ENCODE measurements at places on chromosomes 1 and 21.

DNA sequence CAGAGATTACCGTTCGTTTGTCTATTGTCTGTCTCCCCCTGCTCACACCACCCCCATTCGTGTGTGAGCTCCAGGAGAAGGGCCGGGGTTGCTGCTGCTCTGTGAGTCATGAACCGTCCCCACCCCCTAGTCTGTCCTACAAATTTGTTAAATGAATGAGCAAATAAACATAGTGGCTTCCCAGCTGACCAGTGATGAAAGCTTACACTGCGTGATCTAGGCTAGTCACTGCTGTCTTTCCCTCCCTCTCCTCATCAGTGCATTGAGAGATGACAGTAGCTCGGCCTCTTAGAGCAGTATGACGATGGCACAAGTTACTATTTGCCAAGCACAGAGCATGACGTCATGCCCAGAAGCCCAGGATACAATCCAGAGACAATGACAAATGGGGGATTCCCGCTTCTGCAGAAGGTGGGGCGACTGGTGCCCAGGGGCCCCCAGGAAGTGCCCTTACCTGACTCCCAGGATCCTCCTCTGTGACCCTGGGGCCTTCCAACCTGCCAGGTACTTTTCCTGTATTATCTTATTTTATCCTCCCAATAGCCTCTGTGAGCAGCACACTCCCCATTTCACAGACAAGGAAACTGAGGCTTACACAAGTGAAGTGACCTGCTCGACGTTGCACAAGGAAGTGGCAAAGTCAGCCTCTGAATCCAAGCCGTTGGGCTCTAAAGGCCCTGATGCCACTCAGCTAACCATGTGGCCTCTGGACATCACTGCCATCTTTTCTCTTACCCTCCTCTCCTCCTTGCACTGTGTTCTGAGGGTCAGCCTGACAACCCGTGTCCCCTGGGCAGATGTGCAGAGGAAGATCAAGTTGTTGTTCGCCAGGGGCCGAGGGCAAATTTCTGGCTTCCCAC is 8.6 kb upstream of the EPHA2 start:
- peak; percentile 86 for DNase-seq

- peak; percentile 28 for DNase-seq
Measured at GRCh38 chr1:57470036-57470435, 46.2 kb upstream of the DAB1 start.

GRCh38 chr1:205861540-205861939 is 11.6 kb upstream of the PM20D1 start:
- DNase-seq, result no peak

- no peak for DNase-seq
Measured at GRCh38 chr1:248824701-248825100, 1.0 kb downstream of the SH3BP5L start.

DNA sequence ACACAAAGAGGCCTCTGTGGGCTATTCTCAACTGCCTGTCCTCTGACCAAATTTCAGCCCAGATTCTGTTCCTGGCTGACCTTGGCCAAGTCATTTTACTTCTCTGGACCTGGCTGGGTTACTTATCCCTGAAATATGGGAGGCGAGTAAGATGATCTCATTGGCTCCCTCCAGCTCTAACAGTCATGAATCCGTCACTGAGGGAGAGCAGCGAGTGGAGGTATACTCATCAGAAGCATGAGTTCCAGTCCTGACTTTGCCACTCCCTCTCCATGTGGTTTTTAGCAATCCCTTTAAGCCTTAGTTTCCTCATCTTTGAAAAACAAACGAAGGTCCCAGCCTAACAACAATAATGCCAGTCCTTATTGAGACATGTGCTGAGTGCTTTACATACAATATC is 63.5 kb downstream of the CCDC185 start:
- DNase-seq, result no peak

- no peak for DNase-seq
Measured at GRCh38 chr1:225973158-225973557, 26.0 kb downstream of the SDE2 start.

- no peak for DNase-seq
Measured at GRCh38 chr1:96714881-96715280, 6.7 kb upstream of the PTBP2 start.

- DNase-seq, result no peak
Measured at GRCh38 chr1:164801791-164802502, 243.0 kb downstream of the PBX1 start.

- no peak for DNase-seq
Measured at GRCh38 chr1:209607795-209608178, 24.3 kb downstream of the CAMK1G start.

GRCh38 chr1:93537396-93537795 is 89.5 kb downstream of the FNBP1L start:
- DNase-seq, result no peak

DNA sequence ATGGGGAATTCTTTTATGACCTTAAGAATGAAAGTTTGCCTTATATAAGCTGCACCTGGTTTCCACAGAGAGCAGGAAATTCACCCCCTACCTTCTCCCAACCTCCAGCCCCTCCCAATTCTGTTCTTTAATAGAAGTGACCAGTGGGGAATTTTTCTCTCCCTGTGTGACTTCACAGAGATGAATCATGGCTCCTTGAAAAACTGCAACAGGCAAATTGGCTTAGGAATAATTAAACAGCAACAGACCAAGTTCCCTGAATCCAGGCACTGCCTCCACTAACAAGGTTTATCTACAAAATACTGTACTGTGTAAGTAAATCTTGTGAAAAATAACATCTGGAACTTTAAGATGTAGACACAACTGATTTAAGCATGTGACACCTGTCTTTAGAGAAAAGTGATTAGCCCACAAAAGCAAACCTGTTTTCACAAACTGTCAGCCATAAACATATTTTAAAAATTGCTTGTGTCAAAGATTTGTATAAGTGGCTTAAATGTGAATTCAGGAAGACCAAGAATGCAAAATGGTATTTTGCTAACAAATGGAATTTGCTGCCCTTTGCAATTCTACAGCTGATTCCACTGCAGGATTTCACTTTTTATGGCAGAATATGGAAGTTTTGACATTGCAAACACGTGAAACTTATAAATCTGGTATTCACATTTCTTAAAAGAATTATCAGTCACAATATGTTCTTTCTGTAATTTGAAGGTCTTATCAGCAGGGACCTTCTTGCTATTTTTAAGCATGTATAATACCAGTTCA is 54.0 kb downstream of the ALG14 start:
- DNase-seq, result no peak

DNA sequence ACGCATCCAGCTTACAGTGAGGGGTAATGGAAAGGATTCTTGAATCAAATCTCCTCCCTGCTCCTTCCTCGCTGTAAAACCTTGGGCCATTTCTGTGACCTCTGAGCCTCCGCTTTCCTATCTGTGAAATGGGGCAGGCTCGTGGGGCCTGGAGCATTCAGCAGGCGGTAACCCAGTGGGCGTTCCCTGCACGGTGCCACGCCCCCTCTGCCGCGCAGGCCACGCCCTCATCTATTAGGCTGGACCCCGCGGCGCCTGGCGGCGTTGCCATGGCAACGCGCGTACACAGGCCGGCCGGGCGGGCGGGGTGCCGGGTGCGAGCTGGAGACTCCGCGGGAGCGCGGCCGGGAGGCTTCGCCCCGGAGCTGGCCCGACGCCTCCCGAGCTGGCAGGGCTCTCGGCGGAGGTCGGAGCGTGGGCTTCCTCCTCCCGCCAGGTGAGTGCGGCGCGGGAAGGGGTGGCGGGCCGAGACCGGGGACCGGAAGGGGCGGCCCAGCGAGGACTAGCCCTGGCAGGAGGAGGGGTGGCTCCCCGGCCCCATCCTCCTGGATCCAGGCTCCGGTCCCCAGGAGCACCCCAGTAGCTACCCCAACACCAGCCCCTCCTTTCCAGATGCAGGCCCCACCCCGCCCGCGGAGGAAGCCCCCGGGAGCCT is at the start of gene FHAD1:
Gene FHAD1, plus strand, starts transcription at position 264 of the 655 bp plus-strand sequence. CDS start 4,562 bp downstream, outside the sequence.
- DNase-seq, result no peak

- DNase-seq, result no peak
Measured at GRCh38 chr1:247681288-247681897, 1.9 kb upstream of the OR13G1 start.

GRCh38 chr1:228213917-228214808 is 6.3 kb downstream of the OBSCN start:
- no peak for DNase-seq

- DNase-seq, result no peak
Measured at GRCh38 chr1:35536556-35537162, 20.5 kb downstream of the KIAA0319L start.

DNA sequence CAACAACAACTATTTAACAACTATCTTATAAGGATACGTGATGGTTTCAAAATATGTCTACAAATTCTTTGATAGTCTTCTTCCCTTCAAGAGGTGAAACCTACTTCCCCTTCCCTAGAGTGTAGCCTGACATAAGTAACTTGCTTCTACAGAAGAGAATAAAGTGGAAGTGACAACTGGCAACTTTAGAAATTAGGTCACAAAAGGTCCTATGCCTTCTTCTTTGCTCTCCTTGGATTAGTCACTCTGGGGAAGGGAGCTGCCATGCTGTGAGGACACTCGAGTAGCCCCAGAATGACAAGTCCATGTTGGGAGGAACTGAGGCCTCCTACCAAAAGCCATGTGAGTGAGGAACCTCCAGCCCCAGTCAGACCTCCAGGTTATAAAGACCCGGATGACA is 19.2 kb downstream of the EFCAB14 start:
- DNase-seq, result no peak

DNA sequence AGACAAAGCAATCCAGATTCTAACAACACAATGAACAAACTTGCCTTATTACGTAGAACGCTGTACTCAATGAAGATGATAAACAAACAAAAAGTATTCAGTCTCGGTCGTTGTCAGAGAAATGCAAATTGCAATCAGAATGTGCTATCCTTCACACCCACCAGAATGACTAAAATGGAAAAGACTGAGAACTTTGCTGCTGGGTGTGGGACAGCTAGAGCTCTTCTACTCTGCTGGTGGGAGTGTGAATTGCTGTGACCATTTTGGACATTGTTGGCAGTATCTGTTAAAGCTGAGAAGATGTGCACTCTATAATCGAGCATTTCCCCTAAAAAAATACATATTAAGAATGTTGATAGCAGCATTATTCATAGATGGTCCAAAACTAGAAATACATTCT is 111.4 kb downstream of the PEX14 start:
- no peak for DNase-seq

- no peak for DNase-seq
Measured at GRCh38 chr1:229155472-229155871, 115.4 kb upstream of the RAB4A start.

DNA sequence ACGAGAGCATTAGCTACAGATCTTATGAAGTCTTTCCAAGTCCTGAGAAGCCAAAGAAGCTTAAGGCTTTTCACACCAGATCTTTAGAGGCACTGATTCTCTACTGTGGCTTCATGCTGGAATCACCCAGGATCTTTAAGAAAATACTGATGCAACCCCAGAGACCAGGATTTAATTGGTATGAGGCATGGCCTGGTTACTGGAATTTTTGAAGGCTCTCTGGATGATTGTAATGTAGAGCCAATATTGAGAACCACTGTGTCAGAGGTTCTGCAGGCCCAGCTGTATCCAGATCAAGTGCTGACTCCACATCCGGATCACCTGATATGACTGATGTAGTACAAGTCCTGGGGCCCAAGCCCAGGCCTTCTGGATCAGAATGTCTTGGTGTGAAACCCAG is 105.7 kb downstream of the PLPPR5 start:
- DNase-seq, result peak; percentile 26

GRCh38 chr21:15775981-15776380 is 46.2 kb downstream of the USP25 start:
- peak; percentile 60 for DNase-seq

DNA sequence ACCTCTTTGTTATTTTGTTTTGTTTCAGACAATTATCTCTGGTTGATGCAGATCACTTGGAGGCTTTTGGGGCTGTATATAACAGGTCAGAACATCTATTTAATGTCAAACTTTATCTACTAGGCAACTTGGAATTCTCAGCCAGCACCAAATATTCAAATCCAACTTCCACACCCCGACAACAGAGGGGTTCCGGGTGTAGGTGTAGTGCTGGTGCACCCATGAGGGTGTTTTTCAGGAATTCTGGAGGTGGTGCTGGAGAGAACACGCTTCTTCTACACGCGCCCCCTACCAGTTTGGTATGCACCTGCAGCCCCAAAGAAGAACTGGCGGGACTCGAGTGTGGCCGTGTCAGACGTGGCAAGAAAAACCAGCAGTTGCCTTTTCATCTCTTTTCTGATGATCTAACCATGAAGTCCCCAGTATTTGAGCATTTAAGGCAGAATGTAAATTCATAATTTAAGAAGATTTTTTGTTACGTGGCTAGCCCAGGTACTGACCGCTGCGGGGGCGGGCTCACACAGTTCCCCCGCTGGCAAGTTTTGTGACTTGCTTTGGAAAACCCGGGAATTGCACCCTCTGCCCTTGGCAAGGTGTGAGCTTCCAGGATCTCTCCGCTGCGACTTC is 462 bp upstream of the TLCD4 start:
- DNase-seq, result no peak

- no peak for DNase-seq
Measured at GRCh38 chr1:21313886-21314721, 23.8 kb upstream of the ECE1 start.

GRCh38 chr1:46533179-46533864 is 18.1 kb downstream of the KNCN start:
- DNase-seq, result no peak

DNA sequence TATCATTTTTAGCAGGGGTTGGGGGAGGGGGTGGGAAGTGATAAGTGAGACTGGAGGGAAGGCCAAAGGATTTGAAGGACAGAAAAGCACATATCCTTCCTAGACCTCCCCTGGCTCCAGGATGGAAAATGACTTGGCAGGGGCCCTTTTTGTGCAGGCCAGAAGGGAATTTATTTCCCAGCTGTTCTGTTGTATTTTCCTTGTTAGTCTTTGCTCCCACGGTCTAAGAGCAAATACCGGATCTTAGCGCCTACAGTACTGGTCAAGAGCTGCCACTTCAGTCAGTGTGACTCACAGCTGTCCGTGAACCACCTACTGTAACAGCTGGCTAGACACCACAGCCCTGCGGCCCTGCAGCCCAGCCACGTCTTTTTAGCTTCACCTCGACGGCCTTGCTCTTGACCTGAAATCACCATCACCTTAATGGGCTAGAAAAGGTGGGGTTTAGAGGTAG is 51.0 kb upstream of the ERRFI1 start:
- no peak for DNase-seq

DNA sequence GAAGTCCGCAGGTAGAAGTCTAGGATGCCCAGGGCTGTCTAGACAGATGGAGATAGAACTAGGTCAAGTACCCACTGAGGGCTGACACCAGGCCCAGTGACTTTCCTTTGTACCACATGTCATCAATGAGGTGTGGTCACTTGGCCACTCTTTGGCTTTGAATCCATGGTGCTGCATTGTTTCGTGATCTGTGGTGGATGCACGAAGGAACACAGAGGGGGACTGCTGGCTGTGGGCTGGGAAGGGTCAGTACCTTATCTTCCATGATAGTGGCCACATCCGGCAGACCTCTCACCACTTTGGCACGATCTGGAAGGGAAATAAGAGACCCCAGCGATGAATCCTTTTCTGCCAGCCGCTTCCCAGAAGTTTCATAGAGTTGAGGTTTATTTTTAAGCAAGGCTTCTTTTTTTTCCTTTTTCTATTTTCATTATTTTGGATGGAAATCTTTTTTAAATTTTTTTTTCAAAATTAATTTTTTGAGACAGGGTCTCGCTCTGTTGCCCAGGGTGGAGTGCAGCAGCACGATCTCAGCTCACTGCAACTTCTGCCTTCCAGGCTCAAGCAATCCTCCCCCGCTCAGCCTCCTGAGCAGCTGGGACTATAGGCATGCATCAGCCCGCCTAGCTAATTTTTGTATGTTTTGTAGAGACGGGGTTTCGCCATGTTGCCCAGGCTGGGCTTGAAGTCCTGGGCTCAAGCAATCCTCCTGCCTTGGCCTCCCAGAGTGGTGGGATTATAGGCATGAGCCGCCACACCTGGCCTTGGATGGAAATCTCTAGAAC is 53.1 kb downstream of the MYOM3 start:
- no peak for DNase-seq
